Immature natural killer cell (primary cell): ENCODE measurements at places on chromosomes 3 and 15. TPM values are rescaled to one million over a fixed set of nuclear protein-coding genes. Genes with fewer than 3 reads are reported as not detected.

KLF15 gene
- not detected for polyA plus RNA-seq

SLC22A13 gene
- not detected for polyA plus RNA-seq

GRCh38 chr15:96606617-96607016 is 276.1 kb downstream of the NR2F2 start:
- no peak for DNase-seq

GRCh38 chr15:48891232-48891765 is 13.4 kb downstream of the EID1 start:
- no peak for DNase-seq

DNA sequence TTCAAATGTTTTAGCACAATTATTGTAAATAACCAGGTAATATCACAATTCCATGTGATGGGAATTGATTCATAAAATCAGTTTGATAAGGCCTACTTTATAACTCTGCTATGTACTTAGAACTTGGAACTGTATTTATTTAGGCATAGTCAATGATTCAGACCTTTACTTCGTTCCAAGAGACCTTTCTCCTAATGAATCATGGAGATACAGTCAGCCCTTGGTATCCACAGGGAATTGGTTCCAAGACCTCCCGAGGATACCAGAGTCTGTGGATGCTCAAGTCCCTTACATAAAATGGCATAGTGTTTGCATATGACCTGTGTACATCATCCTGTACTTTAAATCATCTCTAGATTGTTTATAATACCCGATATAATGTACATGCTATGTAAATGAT is 60.8 kb upstream of the UMPS start:
- no peak for DNase-seq
